SK-N-DZ (cell line): ENCODE measurements at places on chromosomes 7 and 10.

- DNase-seq, result no peak
Observed at GRCh38 chr7:90453931-90454330, 15.5 kb upstream of the PTTG1IP2 start.

DNA sequence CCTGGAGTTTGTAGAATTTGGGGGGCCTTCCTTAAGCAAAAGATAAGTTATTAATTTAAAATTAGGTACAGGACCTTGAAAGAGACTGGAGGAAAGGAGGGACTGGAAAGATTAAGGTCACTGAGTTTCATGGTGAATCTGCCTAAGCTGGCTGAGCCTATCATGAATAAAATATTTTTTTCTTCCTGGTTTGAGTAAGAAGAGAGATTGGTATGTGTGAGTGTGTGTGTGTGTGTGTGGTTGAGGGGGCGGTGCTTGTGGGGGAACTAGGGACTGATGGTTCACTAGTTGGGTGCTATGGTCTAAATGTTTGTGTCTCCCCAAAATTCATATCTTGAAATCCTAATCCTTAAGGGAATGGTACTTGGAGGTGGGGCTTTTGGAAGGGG lies 142.5 kb upstream of the PRKCQ start:
- no peak for DNase-seq

- DNase-seq, result no peak
Observed at GRCh38 chr10:1739751-1740150, 2.4 kb upstream of the ADARB2 start.

GRCh38 chr7:81234896-81235295 lies 316.0 kb upstream of the SEMA3C start:
- no peak for DNase-seq

DNA sequence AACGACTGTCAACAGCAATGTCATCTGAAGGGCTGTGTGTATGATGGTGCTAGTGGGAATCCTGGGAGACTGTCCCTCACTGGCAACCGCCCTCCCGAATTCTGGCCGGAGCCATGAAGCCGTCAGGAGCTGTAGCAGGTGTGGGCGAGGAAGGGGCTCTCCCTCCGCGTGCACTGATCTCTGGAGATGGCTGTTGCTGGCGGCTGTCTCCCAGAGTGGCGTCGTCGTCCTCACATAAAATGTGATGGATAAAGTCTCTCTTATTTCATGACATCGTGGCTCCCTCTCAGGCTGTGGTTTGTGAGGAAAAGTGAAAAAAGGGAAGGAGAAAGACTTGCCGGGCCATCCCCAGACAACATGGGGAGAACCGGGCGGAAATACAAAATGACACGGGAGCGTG lies 216.5 kb downstream of the DNAJB6 start:
- DNase-seq, result no peak

- DNase-seq, result no peak
Observed at GRCh38 chr10:31347705-31348104, 28.7 kb downstream of the ZEB1 start.

DNA sequence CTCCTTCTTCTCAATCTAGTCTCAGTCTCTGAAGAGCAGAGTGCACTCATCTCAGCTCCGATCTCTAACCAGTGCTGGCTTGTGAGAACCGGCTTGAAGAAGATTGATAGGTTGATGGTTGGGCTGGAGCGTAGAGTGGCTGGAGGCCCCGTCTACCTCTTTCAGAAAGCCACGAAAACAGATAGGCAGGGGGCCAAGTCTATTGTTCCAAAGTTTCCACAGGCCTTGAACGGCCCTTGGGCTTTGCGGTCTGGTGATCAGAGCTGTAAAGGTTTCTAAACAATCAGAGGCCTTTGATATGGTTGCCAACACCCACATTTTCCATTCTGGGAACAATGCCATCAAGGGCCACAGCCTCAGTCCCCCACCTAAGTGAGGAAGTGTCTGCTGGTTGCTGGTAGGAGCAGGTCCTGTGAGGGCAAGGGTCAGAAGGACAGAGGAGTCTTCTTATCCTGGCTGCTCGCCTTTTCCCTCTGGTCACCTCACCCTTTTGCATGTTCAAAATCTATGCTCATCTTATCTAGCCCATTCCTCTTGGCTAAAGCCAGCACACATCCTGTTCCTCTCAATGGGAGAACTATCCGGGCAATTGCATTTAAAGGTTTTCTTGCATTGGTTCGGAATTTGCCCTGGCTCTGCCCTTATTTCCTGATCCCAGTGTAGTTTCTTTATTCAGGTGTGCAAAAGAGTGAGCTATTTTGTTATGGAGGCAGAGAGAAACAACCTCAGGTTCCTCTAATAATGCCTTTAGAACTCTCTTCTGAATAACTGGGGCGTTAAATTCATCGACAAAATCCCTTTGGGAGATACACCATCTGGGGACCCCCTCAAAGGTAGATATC lies 70.3 kb upstream of the KMT2E start:
- DNase-seq, result no peak

- no peak for DNase-seq
Observed at GRCh38 chr7:142583446-142583845, 165.8 kb upstream of the PRSS1 start.

DNA sequence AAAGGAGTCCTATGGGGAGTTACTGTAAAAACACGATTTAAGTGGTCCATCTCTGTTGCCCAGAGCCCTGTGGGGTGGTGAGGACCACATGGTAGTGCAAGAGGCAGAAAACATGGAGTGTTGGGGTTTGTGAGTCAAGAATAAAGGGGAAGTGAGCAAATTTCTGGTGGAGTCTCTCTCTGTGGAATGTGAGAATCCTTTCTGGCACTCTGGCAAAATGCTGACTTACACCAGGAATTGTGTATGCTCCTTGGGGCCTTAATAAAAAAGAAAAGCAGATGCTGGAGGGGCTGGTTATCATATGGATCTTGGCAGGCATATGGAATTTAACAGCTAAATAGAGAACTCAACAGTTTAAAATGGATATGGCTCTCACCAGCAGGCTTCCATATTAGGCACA lies 486.0 kb downstream of the TNS3 start:
- peak; percentile 40 for DNase-seq

DNA sequence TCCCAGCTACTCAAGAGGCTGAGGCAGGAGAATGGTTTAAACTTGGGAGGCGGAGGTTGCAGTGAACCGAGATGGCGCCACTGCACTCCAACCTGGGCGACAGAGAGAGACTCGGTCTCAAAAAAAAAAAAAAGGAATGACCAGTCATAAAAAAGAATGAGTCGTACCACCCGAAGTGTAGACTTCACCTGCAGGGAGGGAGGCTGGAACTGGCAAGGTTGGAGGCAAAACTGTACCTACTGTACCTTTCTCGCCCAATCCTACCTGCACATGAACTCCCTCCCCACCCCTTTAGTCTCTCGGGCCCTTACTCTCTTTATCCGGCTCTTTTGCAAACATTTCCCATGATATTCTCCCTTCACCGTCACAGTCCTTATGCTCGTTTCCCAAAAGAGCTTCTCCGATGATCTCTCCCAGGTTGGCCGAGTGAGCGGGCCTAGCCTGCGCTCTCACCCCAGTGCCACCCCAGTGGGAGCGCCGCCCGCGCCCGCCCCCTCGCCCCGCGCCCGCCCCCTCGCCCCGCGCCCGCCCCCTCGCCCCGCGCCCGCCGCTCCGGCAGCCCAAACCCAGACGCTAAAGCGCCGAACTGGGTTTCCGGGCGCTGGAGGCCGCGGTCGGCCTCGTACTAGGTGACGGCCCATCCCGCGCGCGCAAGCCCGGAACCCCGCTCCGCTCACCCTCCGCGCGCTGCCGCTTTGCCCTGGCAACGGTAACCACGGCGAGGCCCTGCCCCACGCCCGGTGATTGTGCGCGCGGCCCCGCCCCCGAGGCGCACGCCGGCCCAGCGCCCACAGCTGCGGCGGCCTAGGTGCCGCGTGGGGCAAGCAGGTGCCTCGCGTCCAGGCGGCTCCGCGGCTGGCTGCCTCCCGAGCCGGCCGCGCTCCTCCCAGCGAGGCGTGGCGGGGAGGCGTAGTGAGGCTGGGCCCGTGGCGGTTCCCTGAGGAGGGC lies at the start of gene SMKR1:
TSS of gene SMKR1 (plus strand) at position 772 of the 948 bp plus-strand sequence. CDS start 294 bp downstream, outside the sequence.
- peak; percentile 49 for DNase-seq

- DNase-seq, result no peak
Observed at GRCh38 chr7:8500286-8500685, 66.9 kb downstream of the NXPH1 start.
